Osteoblast (primary cell): ENCODE measurements at places on chromosomes 2 and 18.

DNA sequence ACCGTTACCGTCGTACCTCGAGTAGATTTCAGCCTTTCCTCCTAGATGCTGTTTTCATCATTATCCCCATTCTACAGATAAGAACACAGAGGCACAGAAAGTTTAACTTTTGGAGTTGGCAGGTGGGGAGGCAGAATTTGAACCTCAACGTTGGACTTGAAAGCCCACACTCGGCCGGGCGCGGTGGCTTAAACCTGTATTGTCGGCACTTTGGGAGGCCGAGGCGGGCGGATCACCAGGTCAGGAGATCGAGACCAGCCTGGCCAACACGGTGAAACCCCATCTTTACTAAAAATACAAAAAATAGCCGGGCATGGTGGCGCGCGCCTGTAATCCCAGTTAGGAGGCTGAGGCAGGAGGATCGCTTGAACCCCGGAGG is 11.5 kb downstream of the CATIP start:
- no peak for DNase-seq
- peaks cover 6% of the 10 kb centered on the region for H3K4me1 ChIP-seq
- H3K36me3 ChIP-seq = no peaks in the 10 kb centered on the region

DNA sequence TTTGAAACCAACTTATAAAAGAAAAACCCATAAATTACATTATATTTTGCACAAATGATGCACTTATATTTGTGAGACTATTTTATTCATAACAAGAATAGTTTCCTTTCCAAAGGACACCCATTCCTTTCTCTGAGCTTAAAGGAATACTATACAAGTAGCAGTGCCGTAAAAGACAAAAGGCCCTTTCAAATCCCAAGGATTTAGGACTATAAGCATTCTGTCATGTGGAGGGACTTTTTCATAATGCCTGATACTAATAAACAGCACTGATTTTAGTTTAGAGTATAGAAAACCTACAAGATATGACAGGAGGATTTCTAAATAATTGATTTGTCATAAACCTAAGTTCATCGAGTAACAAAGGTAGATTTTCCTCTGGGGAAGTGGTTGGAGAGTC is 1134.2 kb upstream of the ZEB2 start:
- no peaks in the 10 kb centered on the region for H3K36me3 ChIP-seq
- peaks cover 20% of the 10 kb centered on the region for H3K4me1 ChIP-seq
- no peak overlapping the region for H3K4me3 ChIP-seq
- H3K27ac ChIP-seq = peak overlapping the region; percentile 3

DNA sequence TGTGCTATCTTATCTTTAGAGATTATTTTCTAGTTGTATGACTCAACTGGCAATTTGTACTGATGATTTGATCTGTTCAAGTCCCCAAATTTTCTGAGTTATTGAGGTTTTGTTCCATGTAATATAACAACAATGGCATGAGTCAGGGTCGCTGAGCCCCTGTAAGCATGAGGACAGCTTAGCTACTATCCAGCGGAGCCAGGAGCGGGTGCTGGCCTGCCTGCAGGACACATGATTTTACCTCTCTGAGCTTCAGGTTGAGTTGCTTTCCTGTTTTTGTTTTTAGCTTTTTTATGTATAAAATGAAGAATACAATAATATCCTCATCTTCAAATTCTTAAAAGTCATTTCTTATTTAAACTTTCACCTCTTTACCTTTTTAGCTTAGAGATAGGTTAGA is 561.1 kb downstream of the CNTNAP5 start:
- H3K4me1 ChIP-seq = no peaks in the 10 kb centered on the region

GRCh38 chr2:100822587-100823248 is 2.8 kb downstream of the NPAS2 start:
- H3K27me3 ChIP-seq = peaks cover 15% of the 10 kb centered on the region
- H3K36me3 ChIP-seq = no peaks in the 10 kb centered on the region
- H3K4me3 ChIP-seq = no peak overlapping the region
- H3K27ac ChIP-seq = no peak overlapping the region

- no peak for DNase-seq
- no peaks in the 10 kb centered on the region for H3K4me1 ChIP-seq
- no peak overlapping the region for H3K27ac ChIP-seq
Measured at GRCh38 chr2:44801841-44802776, 139.4 kb upstream of the SIX3 start.

- H3K27ac ChIP-seq = no peak overlapping the region
- no peak overlapping the region for H3K4me3 ChIP-seq
- no peak for DNase-seq
- no peaks in the 10 kb centered on the region for H3K27me3 ChIP-seq
- no peaks in the 10 kb centered on the region for H3K36me3 ChIP-seq
Measured at GRCh38 chr2:45030553-45030952, 21.3 kb upstream of the SIX2 start.

DNA sequence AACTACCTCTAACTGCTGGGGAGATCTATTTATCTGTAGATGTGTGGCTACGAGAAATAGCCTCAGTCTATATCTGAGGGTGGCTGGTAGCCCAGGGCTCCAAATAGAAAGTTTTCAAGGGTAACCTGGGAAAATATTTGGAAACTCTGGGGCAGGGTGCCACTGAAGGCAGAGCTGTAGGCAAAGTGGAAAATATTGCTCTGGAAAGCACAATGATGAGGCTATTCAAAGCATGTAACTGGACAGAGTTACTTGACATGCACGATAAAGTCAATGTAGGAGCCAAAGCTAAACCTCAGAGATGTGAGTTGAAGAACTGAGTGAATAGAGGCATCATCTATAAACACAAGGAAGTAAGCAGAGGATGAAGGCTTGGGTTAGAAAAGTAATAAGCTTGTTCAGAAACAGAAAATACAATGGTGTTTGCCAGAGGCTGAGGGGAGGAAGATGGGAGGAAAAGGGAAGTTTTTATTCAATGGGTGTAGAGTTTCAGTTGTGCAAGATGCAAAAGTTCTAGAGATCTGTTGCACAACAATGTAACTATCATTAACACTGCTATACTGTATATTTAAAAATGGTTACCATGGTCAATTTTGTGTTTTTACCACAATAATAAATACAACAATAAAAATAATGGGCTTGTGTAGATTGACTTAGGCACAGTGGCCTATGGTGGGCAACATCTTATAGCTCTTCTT is 171.6 kb downstream of the MBD2 start:
- H3K27ac ChIP-seq = no peak overlapping the region
- no peaks in the 10 kb centered on the region for H3K27me3 ChIP-seq
- no peaks in the 10 kb centered on the region for H3K36me3 ChIP-seq
- H3K4me3 ChIP-seq = no peak overlapping the region

DNA sequence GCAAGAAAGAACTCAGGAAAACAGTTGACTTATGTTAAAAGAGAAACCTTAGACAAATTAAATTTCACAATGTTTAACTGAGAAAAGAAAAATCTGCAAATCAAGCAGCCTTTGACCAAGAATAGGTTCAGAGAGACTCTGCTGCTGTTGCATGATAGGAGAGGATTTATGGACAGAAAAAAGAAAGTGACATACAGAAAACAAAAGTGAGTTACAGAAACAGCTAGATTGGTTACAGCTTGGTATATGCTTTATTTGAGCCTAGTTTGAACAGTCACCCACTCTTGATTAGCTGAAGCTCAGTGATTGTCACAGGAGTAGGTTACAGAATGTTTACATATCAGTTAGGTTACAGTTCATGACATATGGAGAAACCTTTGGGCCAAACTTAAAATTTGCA is 258.2 kb upstream of the SPOPL start:
- H3K27me3 ChIP-seq = peaks cover 6% of the 10 kb centered on the region
- no peak overlapping the region for H3K4me3 ChIP-seq
- no peaks in the 10 kb centered on the region for H3K36me3 ChIP-seq
- no peak overlapping the region for H3K27ac ChIP-seq

DNA sequence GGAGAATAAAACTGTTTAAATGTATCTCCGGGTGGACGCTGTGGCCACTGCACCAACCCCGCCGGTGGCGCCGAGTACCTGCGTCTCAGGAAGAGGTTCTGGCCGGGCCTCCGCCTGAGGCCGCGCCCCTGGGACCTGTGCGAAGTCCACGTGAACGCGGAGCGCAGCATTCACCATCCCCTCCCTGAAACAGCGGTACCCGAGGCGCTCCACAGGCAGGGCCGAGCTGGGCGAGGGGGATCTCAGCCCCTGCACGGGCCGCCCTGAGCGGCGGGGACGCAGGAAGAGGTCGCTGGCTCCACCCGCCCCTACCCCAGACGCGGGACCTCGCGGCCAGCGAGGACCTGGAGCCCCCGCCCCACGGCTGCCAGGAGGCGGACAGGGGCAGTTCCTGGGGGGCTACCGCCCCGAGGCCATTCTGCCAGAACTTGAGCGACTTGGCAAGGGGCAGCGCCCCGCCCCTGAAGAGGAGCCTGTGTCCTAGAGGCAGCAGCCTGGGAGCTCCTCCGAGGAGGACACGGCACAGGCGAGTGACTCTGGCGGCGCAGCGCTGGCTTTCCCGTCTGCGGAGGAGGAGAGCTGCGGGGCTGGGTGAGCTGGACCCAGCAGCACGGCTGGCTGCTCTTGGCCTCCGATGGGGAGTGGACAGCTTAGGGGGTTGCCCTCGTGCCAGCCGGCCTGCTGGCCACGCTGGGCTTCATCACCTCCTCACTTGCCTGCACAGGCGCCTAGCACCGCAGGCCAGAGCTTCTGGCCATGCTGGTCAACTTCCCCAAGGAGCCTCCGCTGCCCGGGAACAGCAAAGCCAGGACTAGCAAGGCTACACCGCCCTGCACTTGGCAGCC is 9.7 kb upstream of the TEKT4 start:
- H3K36me3 ChIP-seq = no peaks in the 10 kb centered on the region
- no peak overlapping the region for H3K27ac ChIP-seq
- peak; percentile 71 for DNase-seq

GRCh38 chr2:198657512-198658121 is 800.1 kb downstream of the SATB2 start:
- no peaks in the 10 kb centered on the region for H3K27me3 ChIP-seq
- no peak overlapping the region for H3K4me3 ChIP-seq
- H3K4me1 ChIP-seq = no peaks in the 10 kb centered on the region
- DNase-seq = peak; percentile 71
- no peak overlapping the region for H3K27ac ChIP-seq

DNA sequence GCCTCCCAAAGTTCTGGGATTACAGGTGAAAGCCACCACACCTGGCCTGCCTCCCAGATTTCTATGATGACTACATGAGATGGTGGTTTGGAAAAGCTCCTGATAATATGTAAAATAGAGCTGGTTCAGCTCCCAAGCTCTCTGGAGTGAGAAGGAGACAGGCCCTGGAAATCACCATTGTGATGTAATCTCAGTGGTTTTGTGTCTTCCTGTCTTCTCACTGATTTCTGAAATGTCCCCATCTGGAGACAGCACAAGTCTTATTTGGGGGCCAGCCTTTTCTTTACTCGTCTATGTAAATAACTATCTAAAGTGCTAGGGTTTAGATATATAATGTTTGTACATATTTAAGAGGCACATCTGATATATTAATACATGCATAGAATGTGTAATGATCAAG is 64.0 kb downstream of the CCNT2 start:
- no peaks in the 10 kb centered on the region for H3K36me3 ChIP-seq
- H3K4me3 ChIP-seq = no peak overlapping the region
- no peak for DNase-seq

- no peak overlapping the region for H3K27ac ChIP-seq
- H3K4me3 ChIP-seq = no peak overlapping the region
- H3K4me1 ChIP-seq = no peaks in the 10 kb centered on the region
Measured at GRCh38 chr18:31134988-31135529, 27.6 kb downstream of the DSC1 start.

- H3K27me3 ChIP-seq = no peaks in the 10 kb centered on the region
- no peak overlapping the region for H3K4me3 ChIP-seq
- DNase-seq = no peak
- no peak overlapping the region for H3K27ac ChIP-seq
- H3K4me1 ChIP-seq = peaks cover 10% of the 10 kb centered on the region
- H3K36me3 ChIP-seq = no peaks in the 10 kb centered on the region
Measured at GRCh38 chr2:71929482-71929772, 218.2 kb downstream of the CYP26B1 start.

DNA sequence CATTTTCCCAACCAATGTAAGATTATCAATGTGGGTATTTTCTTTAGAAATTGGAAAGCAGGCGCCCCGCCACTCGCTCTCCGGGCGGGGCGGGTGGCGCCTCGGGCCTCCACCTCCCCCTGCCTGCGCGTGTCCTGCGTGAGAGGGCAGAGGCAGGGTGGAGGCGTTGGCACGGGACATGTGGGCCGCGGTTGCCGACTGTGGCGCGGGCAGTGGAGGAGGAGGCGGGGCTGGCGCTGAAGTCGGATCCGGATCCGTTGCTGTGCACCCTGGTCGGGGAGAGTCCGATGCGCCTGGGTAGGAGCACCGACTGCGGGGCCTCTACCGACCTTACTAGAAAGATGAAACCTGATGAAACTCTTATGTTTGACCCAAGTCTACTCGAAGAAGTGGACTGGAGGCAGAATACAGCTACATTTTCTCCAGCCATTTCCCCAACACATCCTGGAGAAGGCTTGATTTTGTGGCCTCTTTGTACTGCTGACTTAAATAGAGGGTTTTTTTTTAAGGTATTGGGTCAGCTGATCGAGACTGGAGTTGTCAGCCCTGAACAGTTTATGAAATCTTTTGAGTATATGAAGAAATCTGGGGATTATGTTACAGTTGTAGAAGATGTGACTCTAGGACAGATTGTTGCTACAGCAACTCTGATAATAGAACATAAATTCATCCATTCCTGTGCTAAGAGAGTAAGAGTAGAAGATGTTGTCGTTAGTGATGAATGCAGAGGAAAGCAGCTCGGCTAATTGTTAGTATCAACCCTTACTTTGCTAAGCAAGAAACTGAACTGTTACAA is 37.9 kb downstream of the PMS1 start:
- peak; percentile 74 for DNase-seq
- H3K4me3 ChIP-seq = no peak overlapping the region

DNA sequence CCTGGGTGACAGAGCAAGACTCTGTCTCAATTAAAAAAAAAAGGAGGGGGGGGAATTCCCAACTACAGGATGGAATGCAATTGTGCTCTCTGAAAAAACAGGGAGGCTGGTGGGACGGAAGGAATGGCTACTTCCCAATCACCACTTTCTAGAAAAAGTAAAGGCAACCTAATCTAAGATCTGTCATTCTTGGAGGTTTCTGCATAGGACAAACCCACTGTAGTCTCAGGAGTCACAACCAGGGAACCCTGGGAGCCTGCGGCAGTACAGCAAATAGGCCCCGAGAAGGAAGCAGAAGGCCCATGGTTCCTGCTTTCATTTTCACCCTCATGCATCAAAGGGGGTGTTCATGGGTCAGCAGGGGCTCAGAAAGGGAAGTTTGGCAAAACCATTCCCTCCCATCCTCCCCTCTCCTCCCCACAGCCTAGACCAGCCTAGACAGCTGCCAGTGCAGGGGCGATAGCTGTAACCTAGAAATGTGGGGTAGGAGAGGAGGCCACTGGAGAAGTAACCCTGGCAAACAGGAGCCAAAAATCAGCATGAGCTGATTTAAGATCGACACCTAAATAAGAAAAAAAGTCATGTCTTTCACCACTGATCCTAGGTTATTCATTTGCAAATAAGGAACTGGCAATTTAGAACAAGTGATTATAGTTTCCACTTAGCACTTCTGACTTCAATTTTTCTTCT is 48.0 kb downstream of the TRABD2A start:
- no peak for DNase-seq
- H3K4me3 ChIP-seq = no peak overlapping the region
- no peak overlapping the region for H3K27ac ChIP-seq

GRCh38 chr18:2111456-2111855 is 459.8 kb downstream of the METTL4 start:
- no peak overlapping the region for H3K27ac ChIP-seq
- H3K4me1 ChIP-seq = no peaks in the 10 kb centered on the region
- no peaks in the 10 kb centered on the region for H3K27me3 ChIP-seq
- H3K36me3 ChIP-seq = no peaks in the 10 kb centered on the region
- no peak overlapping the region for H3K4me3 ChIP-seq

GRCh38 chr2:218865999-218866398 is 6.4 kb downstream of the WNT6 start:
- H3K36me3 ChIP-seq = no peaks in the 10 kb centered on the region
- H3K27ac ChIP-seq = no peak overlapping the region
- H3K4me3 ChIP-seq = no peak overlapping the region
- no peaks in the 10 kb centered on the region for H3K4me1 ChIP-seq
- H3K27me3 ChIP-seq = peaks cover 56% of the 10 kb centered on the region
